ENCODE measurements at places on chromosomes 4 and X.

- DNase-seq, result no peak
Measured at GRCh38 chr4:146114066-146114465, 61.5 kb upstream of the LSM6 start.

GRCh38 chr4:81904121-81904520 lies 432.4 kb upstream of the RASGEF1B start:
- DNase-seq, result no peak

DNA sequence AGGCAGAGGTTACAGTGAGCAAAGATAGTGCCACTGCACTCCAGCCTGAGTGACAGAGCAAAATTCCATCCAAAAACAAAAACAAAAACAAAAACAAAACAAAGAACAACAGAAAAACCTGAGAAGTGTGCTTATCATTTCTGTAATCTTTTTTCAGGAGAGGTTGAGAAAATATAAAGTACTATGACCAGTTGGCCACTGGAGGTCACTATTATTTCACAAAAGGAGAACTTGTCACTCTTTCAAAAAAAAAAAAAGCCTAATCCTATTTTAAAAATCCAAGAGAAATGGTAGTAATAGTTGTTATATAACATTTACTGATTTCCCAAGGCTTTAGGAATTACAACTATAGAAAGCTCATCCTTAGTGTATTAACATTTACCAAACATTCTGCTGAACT lies 24.9 kb upstream of the RNF150 start:
- DNase-seq, result no peak

DNA sequence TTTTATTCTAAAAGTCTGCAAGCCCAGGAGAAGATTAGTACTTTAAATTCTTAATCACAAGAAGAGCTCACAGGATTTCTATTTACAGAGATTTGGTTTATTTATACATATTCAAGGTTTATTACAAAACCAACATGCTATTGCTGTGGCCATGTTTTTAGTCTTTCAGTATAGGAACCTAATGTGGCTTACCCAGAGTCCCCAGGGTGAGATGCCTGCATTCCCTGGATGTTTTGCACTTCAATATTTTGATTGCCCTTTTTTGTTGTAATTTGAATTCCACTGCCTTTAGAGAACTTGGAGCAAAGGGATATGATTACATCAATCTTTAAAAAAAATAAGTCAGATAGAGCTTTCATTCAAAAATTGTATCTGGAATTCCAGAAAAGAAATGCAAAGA lies 146.0 kb upstream of the FRMPD4 start:
- no peak for DNase-seq

- DNase-seq, result no peak
Measured at GRCh38 chr4:151922306-151922705, 161.5 kb upstream of the GATB start.

DNA sequence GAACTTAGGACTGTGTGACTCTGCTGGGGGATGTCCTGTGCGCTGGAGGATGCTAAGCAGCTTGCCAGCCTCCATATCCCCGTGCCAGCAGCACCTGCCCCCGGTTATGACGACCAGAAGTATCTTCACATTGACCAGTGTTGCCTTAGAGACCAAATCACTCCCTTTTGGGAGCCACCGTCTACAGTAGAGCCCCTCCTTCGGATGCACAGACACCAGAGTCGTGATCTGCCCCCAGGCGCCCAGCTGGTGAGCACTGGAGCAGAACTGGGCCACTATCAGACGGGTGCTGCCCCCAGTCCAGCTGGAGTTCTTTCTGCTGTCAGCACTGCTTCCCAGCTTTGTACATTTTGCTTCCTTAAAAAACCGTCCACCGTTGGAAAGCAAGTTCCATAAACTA lies 30.0 kb upstream of the TADA2B start:
- no peak for DNase-seq

DNA sequence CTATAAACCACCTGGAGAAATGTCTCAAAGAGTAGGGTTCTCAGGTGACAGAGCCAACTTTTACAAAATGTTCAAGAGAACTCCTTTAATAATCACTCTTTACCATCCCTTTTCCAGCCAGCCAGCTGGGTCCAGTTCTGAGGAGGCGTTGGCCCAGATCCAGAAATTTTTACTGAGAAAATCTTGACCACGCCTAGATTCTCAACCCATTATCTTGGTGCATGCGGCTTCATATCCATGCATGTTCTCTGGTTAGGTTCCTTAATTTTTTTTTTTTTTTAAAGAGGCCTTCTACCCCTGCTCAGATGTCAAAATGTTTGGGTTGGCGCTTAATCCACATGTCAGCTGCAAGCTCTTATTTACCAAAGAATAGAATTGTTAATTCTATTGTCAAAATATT lies 12.0 kb upstream of the MAP7D2 start:
- DNase-seq, result no peak

DNA sequence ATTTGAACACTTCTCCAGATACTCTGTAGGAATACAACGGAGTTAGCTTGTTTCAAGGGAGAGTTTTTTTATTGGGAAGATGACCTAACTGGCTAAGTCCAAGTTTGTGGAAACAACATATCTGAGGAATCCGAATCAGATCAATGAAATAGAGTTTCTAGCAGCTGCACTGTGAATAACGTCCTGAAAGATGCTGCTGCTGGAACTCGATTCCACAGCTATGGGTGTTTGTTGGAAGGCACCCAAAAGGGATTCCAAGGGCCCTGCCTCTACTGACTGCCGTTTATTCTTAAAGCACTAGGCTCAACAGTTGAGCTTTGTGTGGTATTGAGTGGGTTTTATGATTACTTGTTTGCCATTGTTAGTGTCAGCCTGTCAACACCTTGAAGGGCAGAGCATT lies 6.6 kb upstream of the GBA3 start:
- no peak for DNase-seq

DNA sequence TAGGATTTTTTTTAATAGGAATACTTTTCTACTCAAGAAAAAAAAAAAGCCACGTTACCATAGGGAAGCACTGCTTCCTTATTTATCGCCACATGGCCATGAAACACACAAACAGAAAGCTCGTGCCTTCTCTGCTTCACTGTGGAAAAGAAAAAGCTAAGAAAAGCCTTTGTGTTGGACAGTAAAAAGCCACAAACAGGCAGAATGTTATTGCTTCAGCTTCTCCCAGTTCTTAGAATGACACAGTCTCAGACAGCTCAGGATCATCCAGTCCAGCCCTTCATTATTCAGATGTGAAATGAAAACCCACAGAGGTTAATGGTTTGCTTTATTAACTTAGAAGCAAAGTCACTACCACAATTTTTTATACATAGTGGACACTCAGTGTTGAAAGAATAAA lies 181.6 kb upstream of the NOCT start:
- DNase-seq, result no peak

- no peak for DNase-seq
Measured at GRCh38 chr4:4849106-4849505, 10.4 kb upstream of the MSX1 start.

GRCh38 chrX:23385242-23385641 lies 50.6 kb downstream of the PTCHD1 start:
- no peak for DNase-seq

GRCh38 chr4:45865781-45866180 lies 258.1 kb downstream of the GABRG1 start:
- DNase-seq, result no peak

DNA sequence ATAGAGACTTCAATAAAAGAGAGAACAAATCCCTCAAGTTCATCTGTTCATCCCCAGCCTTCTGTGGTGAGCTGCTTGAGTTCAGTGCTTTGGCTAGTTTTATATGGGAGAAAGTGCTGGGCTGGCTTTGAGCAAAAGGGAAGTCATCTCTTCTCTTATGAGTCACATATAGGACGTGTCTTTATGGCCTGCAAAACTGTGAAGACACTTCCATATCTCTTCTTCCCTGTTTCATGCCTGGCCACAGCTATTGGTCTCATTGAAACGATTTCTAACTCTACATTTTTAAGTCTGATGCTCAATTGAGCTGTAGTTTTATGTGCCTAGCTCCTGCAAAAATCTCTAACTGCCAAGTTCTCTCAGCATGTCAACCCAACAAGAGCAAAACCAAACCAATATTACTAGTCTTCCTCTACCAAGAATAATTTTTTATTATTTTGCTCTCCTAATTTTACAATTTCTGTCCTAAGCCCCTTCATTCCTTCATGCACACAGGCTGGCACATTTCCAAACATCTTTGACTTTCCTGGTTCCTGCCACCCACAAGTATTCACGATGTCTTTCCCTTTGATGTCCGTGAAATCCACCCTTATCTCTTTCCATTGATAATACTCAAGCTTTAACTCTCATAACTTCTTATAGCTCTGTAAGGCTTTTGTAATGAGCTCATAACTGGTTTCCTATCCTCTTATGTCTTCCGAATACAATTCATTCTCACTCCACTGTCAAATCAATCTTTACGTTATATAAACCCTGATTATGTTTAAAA lies 165.3 kb downstream of the BTC start:
- DNase-seq, result no peak

DNA sequence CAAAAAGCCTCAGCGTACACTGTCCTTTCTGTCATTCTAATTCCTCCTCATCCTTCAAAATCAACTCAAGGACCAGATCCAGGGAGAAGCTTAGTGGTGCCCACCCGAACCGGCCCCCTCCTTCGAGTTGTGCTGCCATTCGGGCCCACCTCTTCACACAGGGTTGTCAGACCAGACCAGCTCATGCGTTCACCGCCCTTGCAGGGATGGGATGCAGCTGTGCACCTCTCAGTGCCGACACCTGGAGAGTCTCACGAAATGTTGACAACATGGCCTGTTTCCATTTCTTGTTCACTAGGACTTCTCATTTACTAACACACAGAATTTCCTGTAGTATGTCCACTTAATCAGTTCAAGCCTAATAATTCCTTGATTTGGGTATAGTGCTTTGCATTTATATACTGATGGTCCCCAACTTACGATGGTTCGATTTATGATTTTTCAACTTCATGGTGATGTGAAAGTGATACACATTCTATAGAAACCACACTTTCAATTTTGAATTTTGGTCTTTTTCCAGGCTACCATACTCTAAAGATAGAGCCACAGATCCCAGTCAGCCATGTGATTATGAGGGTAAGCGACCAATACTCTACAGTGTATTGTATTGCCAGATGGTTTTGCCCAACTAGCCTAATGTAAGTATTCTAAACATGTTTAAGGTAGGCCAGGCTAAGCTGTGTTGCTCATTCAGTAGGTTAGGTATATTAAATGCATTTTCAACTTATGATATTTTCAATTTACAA lies 23.3 kb downstream of the PKD2 start:
- DNase-seq, result no peak

DNA sequence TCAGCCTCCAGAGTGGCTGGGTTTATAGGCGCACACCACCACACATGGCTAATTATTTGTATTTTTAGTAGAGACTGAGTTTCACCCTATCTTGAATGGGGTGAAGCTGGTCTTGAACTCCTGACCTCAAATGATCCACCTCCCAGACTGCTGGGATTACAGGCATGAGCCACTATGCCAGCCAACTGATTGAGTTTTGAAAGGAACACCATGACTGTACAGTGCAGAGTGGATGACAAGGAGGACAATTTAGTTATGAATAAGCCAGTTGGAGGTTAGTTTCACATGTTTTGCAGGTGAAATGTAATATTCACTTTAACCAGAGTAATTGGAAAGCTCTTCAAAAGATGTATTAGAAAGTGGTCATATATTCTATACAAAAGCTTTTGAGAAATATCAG lies 60.8 kb downstream of the PCDH18 start:
- no peak for DNase-seq

GRCh38 chrX:39275500-39276068 lies 474.3 kb downstream of the MID1IP1 start:
- no peak for DNase-seq
